ENCODE measurements at places on chromosomes 4 and X.

- DNase-seq = no peak
- no peaks in the 10 kb centered on the region for H3K4me1 ChIP-seq
- H3K27ac ChIP-seq = no peak overlapping the region
- H3K27me3 ChIP-seq = no peaks in the 10 kb centered on the region
- no peaks in the 10 kb centered on the region for H3K36me3 ChIP-seq
- H3K4me3 ChIP-seq = no peak overlapping the region
Measured at GRCh38 chr4:14023036-14023435, 395.5 kb upstream of the BOD1L1 start.

- peak overlapping the region; percentile 78 for H3K27ac ChIP-seq
- no peaks in the 10 kb centered on the region for H3K27me3 ChIP-seq
- H3K36me3 ChIP-seq = peaks cover 17% of the 10 kb centered on the region
- DNase-seq = no peak
- H3K4me3 ChIP-seq = peak overlapping the region; percentile 18
- peaks cover 90% of the 10 kb centered on the region for H3K4me1 ChIP-seq
Measured at GRCh38 chr4:38673130-38673978, 9.4 kb downstream of the KLF3 start.

GRCh38 chr4:63492515-63492914 lies 916.7 kb downstream of the TECRL start:
- no peaks in the 10 kb centered on the region for H3K27me3 ChIP-seq
- H3K27ac ChIP-seq = no peak overlapping the region
- H3K4me3 ChIP-seq = no peak overlapping the region
- H3K36me3 ChIP-seq = no peaks in the 10 kb centered on the region
- H3K4me1 ChIP-seq = no peaks in the 10 kb centered on the region

DNA sequence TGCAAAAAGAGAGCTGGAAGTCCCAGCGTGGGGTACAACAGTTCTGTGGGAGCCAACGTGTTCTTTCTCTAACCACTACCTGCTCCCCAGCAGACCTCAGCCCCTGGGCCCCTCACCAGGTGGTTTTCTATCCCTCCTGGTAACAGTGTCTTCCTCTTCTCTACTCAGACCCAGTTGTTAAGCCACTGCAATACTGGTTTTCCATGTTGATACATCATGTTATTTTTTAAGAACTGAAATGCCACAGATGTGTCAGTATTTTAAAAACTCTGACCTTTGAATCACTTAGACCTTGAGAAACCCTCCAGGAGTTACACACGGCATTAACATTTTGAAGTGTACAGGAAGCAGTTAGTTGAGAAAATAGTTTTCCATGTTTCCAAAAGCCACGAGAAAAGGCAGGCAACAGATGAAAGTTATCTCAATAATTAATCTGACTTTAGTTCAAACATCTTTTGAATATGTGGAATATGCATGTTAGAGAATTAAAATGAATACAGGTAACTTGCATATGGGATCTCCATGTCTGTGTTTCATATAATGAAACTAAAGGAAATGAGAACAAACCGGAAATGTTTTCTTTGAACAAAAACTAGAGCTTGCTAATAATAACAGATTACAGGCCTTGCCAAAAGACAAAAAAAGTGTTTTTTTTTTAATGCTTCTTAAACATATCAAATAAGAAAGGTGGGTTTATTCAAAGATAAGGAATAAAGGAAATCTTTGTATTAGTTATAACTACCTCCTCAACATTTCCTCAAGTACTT lies 108.8 kb downstream of the ZNF827 start:
- H3K36me3 ChIP-seq = peaks cover 43% of the 10 kb centered on the region
- no peak for DNase-seq
- H3K4me3 ChIP-seq = peak overlapping the region; percentile 60
- peak overlapping the region; percentile 93 for H3K27ac ChIP-seq

- H3K27ac ChIP-seq = no peak overlapping the region
- H3K27me3 ChIP-seq = no peaks in the 10 kb centered on the region
- no peaks in the 10 kb centered on the region for H3K4me1 ChIP-seq
- no peak overlapping the region for H3K4me3 ChIP-seq
- H3K36me3 ChIP-seq = no peaks in the 10 kb centered on the region
Measured at GRCh38 chrX:91108761-91109160, 325.9 kb upstream of the PABPC5 start.

GRCh38 chr4:139799615-139800014 lies 134.0 kb downstream of the MGST2 start:
- no peak overlapping the region for H3K4me3 ChIP-seq
- H3K27me3 ChIP-seq = peaks cover 3% of the 10 kb centered on the region
- no peaks in the 10 kb centered on the region for H3K36me3 ChIP-seq
- H3K27ac ChIP-seq = no peak overlapping the region
- peaks cover 15% of the 10 kb centered on the region for H3K4me1 ChIP-seq

DNA sequence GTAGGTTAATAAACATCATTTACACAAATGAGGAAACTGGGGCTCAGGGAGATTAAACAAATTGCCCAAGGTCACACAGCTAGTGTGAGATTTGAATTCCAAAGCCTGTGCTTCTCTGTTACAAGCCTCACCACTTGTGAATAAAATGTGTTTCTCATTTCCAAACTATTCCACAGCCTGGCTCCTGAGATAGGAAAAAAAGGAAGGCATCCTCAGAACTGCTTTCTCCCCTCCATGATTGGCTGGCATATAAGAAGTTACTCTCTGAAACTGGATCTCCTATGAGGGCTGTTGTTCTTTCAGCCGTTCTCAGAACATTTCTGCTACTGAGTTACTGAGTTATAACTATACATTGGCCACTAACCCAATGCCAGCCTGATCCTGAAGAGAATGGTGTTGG lies 237.9 kb downstream of the MAML3 start:
- peaks cover 6% of the 10 kb centered on the region for H3K27me3 ChIP-seq
- no peak overlapping the region for H3K4me3 ChIP-seq
- no peaks in the 10 kb centered on the region for H3K36me3 ChIP-seq
- DNase-seq = no peak
- H3K27ac ChIP-seq = no peak overlapping the region

DNA sequence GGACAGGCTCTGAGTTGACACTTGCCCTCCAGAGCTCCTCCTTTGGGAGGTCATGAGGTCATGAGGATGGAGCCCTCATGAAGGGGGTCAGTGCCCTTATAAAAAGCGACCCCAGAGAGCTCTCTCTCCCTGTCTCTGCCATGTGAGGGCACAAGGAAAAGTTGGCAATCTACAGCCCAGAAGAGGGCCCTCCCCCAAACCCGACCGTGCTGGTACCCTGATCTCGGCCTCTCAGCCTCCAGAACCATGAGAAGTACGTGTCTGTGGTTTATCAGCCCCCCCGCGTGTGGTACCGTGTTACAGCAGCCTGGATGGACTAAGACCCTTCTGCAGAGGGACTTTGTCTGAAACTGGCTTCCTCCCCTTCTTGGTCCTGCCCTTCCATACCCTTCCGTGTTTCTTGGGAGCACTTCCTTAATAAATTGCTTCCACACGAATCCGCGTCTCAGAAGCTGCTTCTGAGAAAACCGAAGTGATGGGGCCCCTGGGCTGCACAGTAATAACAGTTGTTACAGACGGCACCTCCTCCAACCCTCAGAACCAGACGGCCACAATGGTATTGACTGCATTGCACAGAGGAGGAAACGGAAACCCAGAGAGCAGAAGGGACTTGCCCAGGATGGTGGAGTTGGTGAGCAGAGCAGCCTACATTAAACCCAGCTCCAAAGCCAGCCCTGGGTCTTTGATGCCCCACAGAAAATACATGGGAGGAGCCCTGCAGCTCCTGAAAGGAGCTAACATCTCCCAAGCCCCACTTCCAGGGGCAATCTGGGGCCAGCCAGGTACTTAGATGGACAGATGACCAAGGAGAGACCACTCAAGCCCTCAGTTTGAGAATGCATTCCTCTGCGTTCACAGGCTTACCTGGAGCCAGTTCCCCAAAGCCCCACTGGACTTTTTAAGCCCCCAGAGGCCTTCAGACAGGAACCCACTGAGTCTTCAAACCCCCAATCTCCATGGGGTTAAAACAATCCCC lies 242.7 kb downstream of the BCOR start:
- peak; percentile 82 for DNase-seq
- H3K27me3 ChIP-seq = no peaks in the 10 kb centered on the region
- peak overlapping the region; percentile 99 for H3K27ac ChIP-seq
- H3K36me3 ChIP-seq = peaks cover 10% of the 10 kb centered on the region
- H3K4me3 ChIP-seq = peak overlapping the region; percentile 80

DNA sequence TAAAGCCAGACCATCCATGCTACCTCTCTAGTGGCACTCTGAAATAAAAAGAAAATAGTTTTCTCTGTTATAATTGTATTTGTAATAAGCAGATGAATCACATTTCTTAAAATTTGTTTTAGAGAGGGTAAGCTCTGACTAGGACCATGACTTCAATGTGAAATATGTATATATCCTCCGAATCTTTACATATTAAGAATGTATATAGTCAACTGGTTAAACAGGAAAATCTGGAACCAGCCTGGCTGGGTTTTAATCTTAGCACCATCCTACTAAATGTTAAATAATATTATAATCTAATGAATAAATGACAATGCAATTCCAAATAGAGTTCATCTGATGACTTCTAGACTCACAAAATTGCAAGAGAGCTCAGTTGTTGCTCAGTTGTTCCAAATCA lies 1.5 kb downstream of the FGB start:
- H3K36me3 ChIP-seq = no peaks in the 10 kb centered on the region
- no peak overlapping the region for H3K4me3 ChIP-seq
- no peak overlapping the region for H3K27ac ChIP-seq
- no peak for DNase-seq
- H3K4me1 ChIP-seq = peaks cover 4% of the 10 kb centered on the region

- no peaks in the 10 kb centered on the region for H3K36me3 ChIP-seq
- no peak overlapping the region for H3K4me3 ChIP-seq
- no peak overlapping the region for H3K27ac ChIP-seq
- H3K27me3 ChIP-seq = no peaks in the 10 kb centered on the region
- DNase-seq = no peak
- H3K4me1 ChIP-seq = no peaks in the 10 kb centered on the region
Measured at GRCh38 chr4:21013501-21013900, 313.2 kb downstream of the PACRGL start.

DNA sequence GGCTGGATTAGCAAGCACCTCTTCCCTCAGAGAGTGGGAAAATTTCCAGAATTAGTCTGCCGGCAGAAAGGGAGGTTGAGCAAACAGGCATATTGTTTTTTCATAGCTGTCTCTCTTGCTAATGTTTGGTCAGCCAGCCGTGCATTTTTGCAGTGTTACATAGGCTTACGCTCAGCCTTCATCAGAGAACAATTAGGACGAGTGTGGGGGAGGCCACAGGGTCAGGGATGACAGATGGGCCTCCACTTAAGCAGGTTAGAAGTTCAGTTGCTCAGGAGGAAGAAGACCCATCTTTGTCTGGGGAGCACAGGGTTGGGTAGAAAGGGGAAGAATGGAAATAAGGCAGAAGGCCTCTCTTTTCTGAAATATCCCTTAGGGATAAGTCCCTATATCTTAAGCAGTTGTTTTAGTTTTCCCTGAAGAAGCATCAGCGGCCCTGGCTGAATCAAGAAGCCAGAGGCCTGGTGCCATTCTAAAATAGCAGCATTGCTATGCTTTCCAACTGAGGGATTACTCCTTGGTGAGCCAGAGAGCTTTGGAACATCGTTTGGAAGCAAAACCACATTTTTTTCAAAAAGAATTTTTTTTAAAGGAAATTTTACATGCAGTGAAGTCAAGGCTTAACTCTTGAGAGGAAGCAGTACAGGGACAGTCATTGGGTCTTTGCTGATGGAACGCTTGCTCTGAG lies 118.8 kb downstream of the SMIM20 start:
- peaks cover 5% of the 10 kb centered on the region for H3K27me3 ChIP-seq
- no peak overlapping the region for H3K4me3 ChIP-seq
- no peak overlapping the region for H3K27ac ChIP-seq
- H3K36me3 ChIP-seq = no peaks in the 10 kb centered on the region

DNA sequence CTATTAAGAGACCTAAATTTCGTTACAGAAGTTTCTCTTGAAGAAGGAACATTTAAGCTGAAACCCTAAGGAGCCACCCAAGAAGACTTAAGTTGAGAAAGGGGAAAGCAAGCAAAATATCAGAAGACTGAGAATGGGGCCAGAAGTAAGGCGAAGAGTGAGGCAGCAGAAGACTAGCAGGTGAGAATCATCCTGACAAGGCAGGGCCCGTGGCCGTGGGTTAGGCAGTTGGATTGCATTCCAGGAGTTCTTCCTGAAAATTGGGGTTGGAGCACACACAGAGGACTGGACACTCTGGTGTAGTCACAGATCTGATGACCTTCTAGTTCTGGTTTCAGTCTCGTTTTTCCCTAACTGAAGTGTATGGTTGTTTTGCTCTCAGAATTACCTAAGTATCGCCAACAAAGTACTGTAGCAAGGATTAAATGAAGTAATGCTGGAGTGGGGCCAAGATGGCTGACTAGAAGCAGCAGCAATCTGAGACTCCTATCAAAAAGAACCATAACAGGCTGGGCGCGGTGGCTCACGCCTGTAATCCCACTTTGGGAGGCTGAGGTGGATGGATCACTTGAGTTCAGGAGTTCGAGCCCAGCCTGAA lies 94.4 kb upstream of the GUCY1A1 start:
- H3K36me3 ChIP-seq = no peaks in the 10 kb centered on the region
- H3K4me3 ChIP-seq = no peak overlapping the region
- no peaks in the 10 kb centered on the region for H3K27me3 ChIP-seq
- H3K4me1 ChIP-seq = no peaks in the 10 kb centered on the region
- H3K27ac ChIP-seq = no peak overlapping the region

DNA sequence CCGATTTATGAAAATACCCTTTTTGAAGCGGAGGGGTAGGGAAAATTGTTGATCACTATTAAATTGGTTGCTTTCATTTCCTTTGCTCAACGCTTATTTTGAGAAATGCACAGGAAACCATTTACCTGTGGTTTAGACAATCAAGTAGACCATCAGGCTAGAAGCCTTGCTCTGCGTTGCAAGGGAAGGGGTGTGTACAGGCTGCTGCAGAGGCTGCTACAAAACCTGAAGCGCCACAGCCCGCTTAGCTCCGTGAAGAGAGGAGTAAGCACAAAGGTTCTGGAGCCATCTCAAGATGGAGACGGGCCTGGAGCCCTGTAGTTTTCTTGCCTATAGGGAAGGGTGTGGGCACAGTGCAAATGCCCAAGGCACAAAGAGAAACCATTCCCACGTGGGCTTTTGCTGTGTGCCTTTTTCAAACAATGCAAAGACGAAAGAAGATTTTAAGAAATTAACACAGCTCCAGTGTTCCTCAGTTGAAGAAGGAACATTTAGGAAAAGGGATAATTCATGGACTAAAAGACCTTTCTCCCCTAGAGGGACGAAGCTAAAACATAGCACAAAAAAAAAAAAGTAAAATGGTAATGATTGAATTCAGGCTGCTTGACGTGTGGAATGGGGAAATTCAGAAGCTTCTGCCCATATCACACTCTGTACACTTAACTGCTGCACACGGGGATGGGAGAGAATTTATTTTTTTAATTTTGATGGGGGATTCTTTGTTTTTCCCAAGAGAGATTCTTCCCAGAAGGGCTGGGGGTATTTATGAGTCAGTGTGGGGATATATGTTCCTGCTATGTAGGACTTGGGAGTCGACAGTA lies 3.5 kb downstream of the TMSB4X start:
- peak; percentile 79 for DNase-seq
- peak overlapping the region; percentile 96 for H3K4me3 ChIP-seq
- H3K27ac ChIP-seq = peak overlapping the region; percentile 99
- H3K36me3 ChIP-seq = peaks cover 40% of the 10 kb centered on the region
- no peaks in the 10 kb centered on the region for H3K27me3 ChIP-seq
- peaks cover 42% of the 10 kb centered on the region for H3K4me1 ChIP-seq

GRCh38 chr4:8538703-8539567 lies 41.3 kb upstream of the GPR78 start:
- peaks cover 13% of the 10 kb centered on the region for H3K4me1 ChIP-seq
- H3K36me3 ChIP-seq = no peaks in the 10 kb centered on the region
- H3K27me3 ChIP-seq = no peaks in the 10 kb centered on the region
- no peak overlapping the region for H3K4me3 ChIP-seq
- H3K27ac ChIP-seq = no peak overlapping the region
